ENCODE measurements at places on chromosomes 11 and 22.
A peak's percentile ranks its signal among the peaks of the same experiment; 100 is the strongest.

DNA sequence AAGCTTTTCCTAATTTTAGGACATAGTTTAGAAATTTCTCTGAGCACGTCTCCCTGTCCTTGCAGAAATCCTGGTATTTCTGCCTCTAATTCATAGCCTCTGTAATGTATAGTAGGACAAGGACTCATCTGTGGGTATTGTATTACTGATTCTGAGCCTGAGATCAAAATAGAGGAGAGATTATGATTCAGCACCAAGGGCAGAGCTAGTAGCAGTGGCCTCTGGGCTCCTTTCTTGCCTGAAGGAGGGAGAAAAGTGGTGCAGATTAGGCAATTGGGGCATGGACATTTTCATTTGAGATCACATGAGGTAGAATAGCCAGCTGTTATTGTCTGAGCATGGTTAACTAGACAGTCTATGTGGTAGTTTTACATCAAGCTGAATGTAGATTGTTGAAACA, 2.8 kb downstream of the MADD start:
- no peak for DNase-seq

- no peak for DNase-seq
Measured at GRCh38 chr11:65072631-65072966, 11.2 kb downstream of the CDCA5 start.

GRCh38 chr11:111882202-111882601, 2.9 kb downstream of the CFAP68 start:
- DNase-seq = no peak

DNA sequence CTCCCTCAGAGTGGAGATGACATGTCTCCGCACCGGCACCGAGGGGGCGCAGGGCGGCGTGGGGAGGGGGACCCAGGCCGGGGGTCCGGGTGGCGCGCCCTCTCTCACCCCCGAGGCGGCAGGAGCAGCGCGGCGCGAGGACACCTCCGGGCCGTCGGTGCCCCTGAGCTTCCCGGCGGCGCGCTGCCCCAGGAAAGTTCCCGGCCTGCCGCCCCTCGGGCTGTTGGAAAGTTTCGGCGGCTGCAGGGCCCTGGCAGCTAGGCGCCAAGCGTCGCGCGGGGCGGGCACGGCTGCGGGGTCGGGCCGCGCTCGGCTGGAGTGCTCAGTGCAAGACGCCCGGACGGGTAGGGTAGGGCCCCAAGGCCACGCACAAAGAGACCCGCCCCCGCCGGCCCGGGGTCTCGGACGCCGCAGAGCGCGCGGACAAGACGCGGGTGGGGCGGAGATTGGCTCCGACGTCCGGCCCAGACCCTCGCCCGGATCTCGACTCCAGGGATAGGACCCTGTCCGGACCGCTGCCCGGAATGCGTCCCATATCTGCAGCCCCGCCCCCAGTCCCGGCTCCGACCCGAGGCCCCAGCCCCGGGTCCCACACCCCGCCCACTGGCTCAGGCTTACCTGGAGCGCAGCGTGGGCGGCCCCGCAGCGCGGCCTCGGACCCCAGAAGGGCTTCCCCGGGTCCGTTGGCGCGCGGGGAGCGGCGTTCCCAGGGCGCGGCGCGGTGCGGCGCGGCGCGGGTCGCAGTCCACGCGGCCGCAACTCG, 471 bp downstream of the ARVCF start:
- DNase-seq = peak; percentile 28

DNA sequence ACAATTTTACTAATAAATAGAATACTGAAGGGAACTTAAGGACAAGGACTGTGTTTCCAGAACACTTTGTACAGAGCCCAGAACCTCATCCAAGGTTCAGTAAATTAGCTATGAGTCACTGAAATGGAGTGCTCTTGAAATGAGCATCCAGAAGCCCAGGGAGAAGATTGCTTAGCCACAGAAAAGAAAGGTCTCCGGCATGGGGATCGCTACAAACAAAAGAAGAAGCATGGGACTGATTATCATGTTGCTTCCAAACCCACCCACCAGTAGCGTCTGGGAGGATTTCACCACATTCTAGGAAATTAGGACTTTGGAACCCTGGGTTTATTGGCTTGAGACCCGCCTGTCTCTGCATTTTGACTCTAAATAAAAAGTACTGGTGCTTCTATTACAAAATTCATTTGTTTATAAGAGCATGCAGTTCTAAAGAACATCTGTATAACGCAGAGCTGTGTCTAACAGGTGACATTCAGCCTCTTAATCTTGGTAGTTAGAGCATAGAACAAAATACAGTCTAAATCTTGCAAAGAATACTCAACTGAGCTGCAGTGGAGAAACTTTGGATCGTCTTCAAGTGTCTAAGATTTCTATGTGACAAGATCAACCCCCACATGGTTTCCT, 35.9 kb upstream of the SESN3 start:
- no peak for DNase-seq

DNA sequence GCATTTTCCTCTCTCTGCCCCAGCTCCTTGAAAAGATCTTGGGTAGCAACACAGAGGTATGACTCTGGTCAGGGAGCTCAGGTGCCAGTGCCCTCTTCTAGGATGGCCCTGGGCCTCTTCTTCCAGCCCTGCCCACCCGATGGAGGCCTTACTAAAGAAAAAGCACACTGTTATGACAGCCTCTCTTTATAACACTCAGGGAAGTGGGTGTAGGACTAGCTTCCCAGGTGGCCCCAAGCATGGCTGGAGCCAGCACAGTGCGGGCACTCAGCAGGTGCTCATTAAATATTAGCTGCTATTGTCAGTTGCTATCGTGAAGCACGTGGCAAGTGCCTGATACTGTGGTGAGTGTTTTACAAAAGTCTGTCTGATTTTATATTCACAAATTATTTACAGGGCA, 127.2 kb upstream of the B3GAT1 start:
- DNase-seq = no peak

DNA sequence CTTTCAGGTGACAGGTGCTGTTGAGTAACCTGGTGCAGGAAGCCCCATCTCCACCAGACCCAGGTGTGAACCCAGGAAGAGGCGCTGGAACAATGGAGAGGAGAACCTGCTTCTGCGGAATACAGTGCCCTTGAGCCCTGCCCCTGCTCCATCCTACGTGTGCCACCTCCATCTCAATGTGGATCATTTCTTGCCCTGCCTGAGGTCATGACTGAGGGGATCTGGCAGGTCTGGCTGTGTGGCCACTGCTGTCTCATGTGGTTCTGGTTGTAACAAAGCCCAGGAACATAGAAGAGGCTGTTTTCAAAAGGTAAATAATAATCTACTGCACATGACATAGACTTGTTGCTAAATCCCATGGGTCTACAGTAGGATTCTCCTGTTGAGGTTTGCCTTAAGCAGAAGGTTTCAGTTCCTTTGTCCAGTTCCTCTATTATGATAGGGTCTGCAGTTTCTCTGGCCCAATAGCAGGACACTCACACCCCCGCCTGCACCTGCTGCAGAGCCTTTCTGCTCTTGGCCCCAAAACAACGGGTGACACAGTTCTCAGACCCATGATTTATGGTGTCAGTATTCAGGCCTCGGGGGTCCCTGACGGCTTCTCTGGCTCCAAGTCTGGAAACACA, 113.5 kb upstream of the IGLL5 start:
- no peak for DNase-seq

DNA sequence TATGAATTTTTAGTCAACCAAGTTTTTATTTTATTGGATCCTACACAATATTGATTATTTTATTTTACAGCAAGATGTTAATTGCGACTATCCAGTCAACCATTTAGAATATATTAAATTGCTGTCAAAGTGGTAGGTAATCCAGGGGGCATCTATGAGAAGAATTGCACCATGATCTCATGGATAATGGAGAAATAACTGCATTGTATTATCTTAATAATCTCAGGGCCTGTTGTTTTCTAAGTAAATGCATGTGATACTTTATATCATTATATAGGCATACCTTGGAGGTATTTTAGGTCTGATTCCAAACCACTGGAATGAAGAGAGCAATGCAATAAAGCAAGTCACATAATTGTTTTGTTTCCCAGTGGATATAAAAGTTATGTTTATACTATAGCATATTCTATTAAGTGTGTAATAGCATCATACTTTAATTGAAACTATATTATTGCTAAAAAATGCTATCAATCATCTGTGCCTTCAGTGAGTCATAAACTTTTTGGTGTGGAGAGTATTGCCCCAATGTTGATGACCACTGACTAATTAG, 595.4 kb upstream of the CHORDC1 start:
- DNase-seq = no peak

DNA sequence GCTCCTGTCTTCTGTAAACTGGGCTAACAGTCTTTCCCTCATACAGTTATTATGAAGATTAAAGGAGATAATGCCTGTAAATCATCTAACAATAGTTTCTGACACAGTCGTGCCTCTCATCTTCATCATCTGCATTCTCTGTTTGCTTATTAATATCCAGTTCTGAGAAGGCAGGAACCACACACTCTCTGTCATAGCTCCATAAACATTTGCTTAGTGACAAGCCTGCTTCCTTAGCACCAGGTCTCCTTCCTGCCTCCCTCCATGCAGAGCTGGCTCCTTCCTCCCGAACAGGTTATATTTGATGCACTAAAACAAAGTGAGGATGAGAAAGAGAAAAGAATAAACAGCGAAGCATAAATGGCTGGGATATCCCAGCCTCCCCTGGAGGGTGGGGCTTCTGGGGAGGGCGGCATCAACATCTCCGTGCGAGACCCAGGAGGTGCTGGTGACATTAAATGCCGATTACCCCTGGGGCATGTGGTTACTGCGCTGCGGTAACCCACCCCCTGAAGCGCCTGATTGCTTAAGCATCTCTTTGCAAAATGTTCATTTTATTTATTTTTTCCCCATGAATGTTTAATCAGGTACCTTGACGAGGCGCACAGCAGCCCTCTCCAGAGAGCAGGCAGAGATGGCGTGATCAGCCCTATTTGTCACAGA, 404.9 kb downstream of the NXPE2 start:
- DNase-seq = no peak

- no peak for DNase-seq
Measured at GRCh38 chr11:68398995-68399851, 61.3 kb upstream of the PPP6R3 start.

GRCh38 chr11:64219354-64219684, 6.7 kb downstream of the TRPT1 start:
- DNase-seq = no peak

DNA sequence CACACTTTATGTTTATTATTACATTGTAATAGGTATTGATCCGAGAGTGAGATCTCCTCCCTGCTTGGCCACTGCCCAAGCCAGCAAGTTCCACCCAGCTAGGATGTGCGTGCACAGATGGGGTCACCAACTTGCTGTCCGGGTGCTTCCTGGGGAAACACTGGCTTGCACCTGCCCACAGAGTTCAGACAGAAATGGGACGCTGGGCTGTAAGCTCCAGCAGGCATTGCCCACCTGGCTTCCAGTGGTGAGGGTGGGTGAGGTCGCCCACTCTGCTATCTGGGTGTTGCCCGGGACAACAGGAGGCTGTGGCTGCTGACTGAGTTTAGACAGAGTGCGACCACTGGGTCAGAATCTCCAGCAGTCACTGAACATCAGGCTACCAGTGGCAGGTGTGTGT, 289.8 kb upstream of the ANO3 start:
- no peak for DNase-seq

- DNase-seq = no peak
Measured at GRCh38 chr11:45934580-45935318, 12.3 kb downstream of the LARGE2 start.

- no peak for DNase-seq
Measured at GRCh38 chr11:45663486-45664375, 1.7 kb downstream of the CHST1 start.

GRCh38 chr11:71432761-71433647, 15.2 kb downstream of the DHCR7 start:
- DNase-seq = no peak

DNA sequence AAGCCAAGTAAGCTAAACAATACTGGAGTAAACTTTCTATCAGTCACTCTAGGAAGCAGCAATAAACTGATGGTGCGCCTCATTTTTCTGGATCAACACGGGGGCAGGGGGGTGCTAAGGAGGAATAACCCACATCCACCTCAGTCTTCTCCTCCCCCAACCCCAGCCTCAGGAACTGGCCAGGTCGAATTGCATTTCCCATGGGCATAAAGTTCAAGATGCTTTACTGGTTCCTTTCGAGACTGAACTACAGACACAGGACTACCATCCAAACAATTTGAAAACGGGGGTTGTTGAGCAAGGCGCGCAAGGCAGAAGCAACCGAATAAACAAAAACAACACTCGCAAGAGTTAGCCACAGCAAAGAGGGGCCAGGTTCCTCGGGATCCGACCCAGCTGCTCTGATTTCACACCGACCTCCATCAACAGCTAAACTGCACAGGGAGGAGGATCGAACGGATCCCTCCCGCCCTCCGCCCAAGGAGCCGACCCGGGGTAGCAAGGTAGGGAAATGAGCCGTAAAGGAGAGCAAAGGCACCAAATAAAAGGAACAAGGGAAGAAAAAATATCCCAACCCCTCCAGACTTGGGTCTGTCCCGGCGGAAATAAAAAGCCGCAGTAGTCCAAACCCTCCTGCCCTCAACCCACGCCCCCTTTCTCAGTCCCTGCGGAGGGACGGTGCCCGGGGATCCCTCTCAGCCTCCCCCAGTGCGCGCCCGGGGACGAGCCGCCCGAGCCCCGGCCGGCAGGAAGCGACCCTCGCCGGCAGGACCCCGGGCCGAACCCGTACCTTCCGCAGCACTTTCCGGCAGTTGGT, 801 bp downstream of the SESN3 start:
- DNase-seq = peak; percentile 21

GRCh38 chr11:130766650-130767565, 149.4 kb downstream of the SNX19 start:
- DNase-seq = no peak

DNA sequence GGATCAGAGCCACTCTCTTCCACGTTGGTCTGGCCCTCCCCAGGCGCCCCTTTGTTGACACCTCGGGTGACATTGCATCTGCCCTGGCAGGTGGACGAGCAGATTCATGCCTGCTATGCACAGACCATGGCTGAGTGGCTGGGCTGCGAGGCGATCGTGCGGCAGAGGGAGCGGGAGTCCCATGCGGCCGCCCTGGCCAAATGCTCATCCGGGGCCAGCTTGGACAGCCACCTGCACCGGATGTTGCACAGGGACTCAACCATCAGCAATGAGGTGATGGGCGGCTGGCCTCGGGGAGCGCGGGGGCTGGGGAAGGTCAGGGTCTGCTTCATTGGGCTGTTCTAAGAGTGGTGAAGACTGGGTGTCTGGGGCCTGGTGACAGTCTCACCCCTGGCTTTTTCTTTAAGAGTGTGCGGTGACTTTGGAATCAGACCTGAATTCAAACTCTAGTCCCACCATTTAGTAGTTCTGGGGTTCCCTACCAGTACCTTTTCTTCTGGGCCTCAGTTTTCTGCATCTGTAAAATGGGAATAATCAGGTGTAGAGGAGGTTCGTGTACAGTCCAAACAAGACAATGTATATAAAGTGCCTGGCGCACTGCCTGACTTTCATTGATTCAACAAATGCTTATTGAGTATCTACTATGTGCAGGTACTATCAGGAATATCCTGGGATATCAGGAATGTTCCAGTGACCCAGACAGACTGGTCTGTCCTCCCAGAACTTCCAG, 53.0 kb downstream of the LHFPL7 start:
- no peak for DNase-seq

- no peak for DNase-seq
Measured at GRCh38 chr11:63804259-63804658, 9.0 kb upstream of the SPINDOC start.
